Amniotic epithelial cell (primary cell): ENCODE measurements at places on chromosomes 2 and 18.
A peak's percentile ranks its signal among the peaks of the same experiment; 100 is the strongest.

- DNase-seq = no peak
Observed at GRCh38 chr2:159224061-159224813, 62.3 kb downstream of the WDSUB1 start.

DNA sequence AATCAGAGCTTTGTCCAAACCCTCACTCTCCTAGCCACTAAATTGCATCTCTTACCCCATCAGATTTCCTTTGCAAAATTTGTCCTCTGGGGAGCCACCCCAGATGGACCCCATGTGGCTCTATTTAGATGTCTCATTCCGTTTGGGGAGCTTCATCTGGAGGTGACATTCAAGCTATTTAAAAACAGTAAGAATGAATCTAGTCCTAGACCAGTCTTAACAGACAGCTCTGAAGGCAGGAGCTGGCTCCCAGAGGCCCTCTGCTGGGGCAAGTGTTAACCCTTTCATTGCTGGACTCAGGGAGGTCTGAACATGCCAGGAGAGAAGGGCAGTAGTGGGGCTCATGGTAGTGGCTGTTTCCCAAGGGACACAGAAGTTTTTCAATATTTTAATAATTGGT lies 59.2 kb downstream of the RPL37A start:
- no peak for DNase-seq

GRCh38 chr18:63619661-63620060 lies 24.4 kb downstream of the SERPINB4 start:
- peak; percentile 44 for DNase-seq

GRCh38 chr2:74704216-74704615 lies 50.2 kb downstream of the SEMA4F start:
- DNase-seq = peak; percentile 95

GRCh38 chr2:71609441-71609840 lies 156.1 kb downstream of the DYSF start:
- DNase-seq = peak; percentile 35

DNA sequence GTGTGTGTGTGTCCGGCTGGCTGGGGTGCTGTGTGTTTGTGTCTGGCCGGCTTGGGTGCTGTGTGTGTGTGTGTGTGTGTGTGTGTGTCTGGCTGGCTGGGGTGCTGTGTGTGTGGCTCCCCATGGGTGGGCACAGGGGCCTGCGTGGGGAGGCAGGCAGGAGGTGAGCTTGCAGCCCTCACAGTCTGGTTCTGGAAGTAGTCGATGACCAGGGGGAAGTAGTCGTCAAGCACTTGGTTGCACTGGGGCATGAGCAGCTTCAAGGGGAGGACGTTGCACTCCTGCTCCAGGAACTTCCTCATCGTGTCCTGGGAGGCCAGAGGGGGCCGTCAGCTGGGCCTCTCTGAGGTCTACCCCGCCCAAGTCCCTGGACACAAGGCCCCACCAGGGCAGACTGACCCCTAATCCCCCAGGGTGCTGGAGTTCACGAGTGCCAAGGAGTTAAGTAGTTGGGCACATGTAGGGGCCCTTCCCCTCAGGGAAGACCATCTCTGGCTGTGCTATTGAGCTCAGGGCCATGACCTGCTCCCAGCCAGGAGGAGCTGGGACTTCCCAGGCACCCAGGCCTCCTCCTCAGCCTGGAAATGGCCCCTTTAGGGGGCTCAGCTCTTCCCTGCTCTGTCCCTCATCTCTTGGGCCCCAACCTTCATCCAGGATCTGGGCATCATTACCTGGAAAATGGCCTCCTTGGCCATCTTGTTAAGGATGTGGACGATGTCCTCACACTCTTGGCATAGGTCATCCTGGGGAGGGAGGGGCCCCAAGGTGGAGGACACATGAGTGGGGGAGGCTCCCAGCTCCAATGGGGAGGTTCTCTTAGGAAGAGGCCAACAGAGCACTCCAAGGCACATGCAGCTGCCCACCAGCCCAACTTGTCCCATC lies 1.3 kb downstream of the SFTPB start:
- DNase-seq = no peak

- DNase-seq = no peak
Observed at GRCh38 chr2:207090389-207090788, 75.4 kb downstream of the KLF7 start.

- DNase-seq = peak; percentile 100
Observed at GRCh38 chr2:236871500-236872001, 214.1 kb upstream of the COPS8 start.

GRCh38 chr2:118687698-118688097 lies 159.8 kb downstream of the EN1 start:
- peak; percentile 38 for DNase-seq

- DNase-seq = peak; percentile 13
Observed at GRCh38 chr2:25375371-25375988, 33.8 kb upstream of the DNMT3A start.

DNA sequence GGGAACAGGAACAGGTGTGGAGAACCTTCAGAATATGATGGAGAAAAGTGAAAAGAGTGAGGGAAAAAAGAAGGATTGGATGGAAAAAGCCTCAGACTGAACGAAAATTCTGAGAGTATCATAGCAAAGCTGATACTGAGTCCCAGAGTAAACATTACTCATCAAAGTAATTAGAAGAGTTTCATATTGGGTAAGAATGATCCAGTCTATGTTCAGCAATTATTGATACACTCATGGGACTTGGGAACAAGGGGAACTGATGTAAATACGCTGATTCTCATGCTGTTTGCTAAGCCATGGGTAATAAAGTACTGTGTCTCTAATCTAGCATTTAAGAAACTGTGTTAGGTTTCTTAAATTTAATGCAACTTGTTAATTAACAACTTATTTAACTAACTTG lies 219.9 kb upstream of the NOL4 start:
- DNase-seq = no peak

DNA sequence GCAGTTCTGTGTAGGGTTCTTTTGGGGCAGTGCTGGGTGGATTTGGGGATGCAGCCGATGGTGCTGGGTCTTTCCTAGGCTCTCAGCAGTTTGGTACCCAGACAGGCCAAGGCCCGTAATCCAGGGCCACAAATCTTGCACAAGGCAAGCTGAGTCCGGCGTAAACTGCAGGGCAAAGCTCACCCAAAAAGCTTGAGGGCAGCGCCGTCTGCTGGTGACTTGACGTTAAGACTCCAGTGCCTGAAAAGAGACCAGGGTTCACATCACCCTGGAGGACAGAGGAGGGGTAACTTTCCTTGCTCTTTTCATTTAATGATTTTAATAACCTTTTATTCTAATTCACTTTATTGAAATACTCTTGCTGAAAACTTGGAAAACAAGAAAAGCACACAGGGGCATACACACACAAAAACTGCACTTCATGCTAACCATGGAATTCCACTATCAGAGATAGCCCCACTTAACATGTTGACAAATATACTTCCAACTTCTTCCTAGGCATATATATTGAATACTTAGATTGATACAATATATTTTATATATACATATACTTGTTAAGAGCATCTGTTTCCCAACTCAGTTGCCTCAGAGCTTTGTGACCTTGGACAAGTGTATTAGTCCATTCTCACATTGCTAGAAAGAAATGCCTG lies 38.9 kb downstream of the CNGA3 start:
- DNase-seq = peak; percentile 67

DNA sequence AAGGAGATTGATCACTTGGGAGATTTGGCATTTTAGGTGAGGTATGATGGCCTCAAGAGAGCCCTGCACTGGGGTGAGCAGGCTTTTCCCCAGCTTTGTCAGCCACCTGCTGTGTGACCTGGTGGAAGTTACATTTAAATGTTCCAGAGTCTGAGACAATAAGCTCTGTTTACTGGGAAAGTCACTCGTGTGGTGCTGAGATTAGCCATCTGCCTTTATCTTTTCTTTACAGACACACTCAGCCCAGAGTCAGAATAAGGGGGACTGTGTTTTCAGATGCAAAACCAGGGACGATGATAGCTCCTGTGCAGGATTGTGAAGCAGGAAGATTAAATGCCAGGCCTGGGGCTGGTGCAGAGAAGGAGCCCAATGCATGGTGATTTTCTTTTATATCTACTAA lies 47.9 kb downstream of the SH3RF3 start:
- DNase-seq = no peak

GRCh38 chr2:170176212-170176611 lies 1.7 kb upstream of the MYO3B start:
- DNase-seq = no peak
